ENCODE measurements at places on chromosomes 3 and 15. TPM values are rescaled to one million over a fixed set of nuclear protein-coding genes. Genes with fewer than 3 reads are reported as not detected.

The SLC24A5 gene
- not detected for total RNA-seq

The GP5 gene
- 0.09 TPM for total RNA-seq

The ATG7 gene
- 28.5 TPM for total RNA-seq

The GXYLT2 gene
- total RNA-seq, result 0.82 TPM

The ISLR2 gene
- 10.9 TPM for total RNA-seq

The GNB4 gene
- total RNA-seq, result 36.7 TPM

The CCDC54 gene
- total RNA-seq, result not detected

The GHRL gene
- total RNA-seq, result 0.35 TPM

DNA sequence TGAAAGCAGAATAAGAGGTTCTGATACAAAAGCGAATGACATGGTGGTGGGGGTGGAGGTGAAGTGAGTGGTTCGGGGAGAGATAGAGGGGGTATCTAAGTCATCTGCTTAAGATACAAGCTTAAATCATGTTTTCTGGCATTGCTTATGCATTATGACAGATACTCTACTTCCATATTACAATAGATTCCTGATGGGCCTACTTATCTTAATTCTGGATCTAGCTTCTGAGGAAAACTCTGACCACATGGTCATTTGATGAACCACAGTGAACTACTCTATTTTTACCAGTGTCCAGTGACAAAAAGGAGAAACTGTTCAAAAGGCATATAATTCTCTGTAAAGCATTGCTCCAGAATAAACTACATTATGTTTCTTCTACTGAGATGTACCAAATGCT lies 673.7 kb upstream of the CCDC54 start:
- no peaks in the 10 kb centered on the region for H3K36me3 ChIP-seq
- no peaks in the 10 kb centered on the region for H3K27me3 ChIP-seq

- H3K4me1 ChIP-seq, result peaks cover 31% of the 10 kb centered on the region
- H3K4me3 ChIP-seq, result no peak overlapping the region
- H3K36me3 ChIP-seq, result no peaks in the 10 kb centered on the region
- no peak overlapping the region for H3K27ac ChIP-seq
- H3K27me3 ChIP-seq, result peaks cover 17% of the 10 kb centered on the region
- no peak for DNase-seq
Observed at GRCh38 chr15:69583626-69584025, 131.0 kb downstream of the RPLP1 start.

GRCh38 chr15:38231436-38231835 lies 21.2 kb upstream of the SPRED1 start:
- no peak for DNase-seq
- no peaks in the 10 kb centered on the region for H3K27me3 ChIP-seq
- no peak overlapping the region for H3K4me3 ChIP-seq
- peaks cover 40% of the 10 kb centered on the region for H3K4me1 ChIP-seq

GRCh38 chr3:190192087-190192486 lies 71.4 kb upstream of the P3H2 start:
- H3K27me3 ChIP-seq, result no peaks in the 10 kb centered on the region
- H3K27ac ChIP-seq, result no peak overlapping the region
- DNase-seq, result no peak

DNA sequence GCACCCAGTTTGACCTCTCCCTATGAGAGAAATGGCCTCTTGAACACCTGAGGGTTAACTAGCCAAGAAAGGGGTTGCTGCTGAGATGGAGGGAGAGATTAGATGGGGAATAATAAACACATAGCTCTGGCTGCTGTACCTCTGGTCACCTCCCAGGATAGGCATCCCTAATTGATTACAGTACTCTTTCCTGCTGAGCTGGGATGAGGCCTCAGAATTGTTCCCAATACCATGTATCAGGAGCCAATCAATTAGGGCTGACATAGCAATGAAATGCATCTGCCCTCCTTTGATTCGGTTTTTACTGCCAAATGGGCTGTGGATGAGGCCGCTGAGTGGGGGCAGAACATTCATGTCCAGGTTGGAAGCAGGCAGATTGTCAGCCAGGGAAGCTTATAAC lies 339.4 kb upstream of the SLCO3A1 start:
- H3K27me3 ChIP-seq, result no peaks in the 10 kb centered on the region
- H3K36me3 ChIP-seq, result no peaks in the 10 kb centered on the region
- H3K4me3 ChIP-seq, result no peak overlapping the region
- peaks cover 9% of the 10 kb centered on the region for H3K4me1 ChIP-seq
- no peak overlapping the region for H3K27ac ChIP-seq
- no peak for DNase-seq

DNA sequence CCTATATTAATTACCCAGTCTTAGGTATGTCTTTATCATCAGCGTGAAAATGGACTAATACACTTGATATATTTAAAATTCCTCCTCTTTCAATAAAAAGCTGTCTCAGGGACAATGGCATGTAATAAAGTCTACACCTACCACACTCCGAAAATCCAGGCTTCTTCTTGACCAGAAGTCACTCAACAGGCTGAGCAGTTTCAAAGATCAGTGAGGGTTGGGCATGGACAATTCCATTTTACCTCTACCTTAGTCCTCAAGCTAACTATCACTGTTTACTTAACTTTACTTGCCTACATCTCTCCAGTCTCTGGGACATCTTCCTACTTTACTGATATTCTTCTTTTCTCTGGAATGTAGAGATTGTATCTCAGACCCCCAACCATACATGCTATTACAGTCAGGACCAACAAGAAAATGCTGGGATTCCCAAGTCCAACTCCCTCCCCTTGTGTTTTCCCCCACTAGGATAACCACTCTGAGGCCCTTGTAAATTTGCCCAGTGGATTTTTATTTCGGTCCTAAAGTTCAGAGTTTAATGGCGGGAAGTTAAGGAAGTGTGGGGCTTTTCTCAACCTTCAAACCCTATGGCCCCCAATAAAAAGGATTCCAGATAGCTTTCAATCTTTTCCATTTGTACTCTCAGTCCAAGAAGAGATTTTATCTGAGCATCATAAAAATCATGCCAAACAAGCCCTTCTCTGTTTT lies 137.1 kb upstream of the TSC22D2 start:
- no peaks in the 10 kb centered on the region for H3K27me3 ChIP-seq
- H3K4me3 ChIP-seq, result no peak overlapping the region
- H3K27ac ChIP-seq, result no peak overlapping the region
- peaks cover 13% of the 10 kb centered on the region for H3K4me1 ChIP-seq

- H3K36me3 ChIP-seq, result no peaks in the 10 kb centered on the region
- no peak overlapping the region for H3K4me3 ChIP-seq
- no peaks in the 10 kb centered on the region for H3K27me3 ChIP-seq
- peaks cover 3% of the 10 kb centered on the region for H3K4me1 ChIP-seq
- no peak for DNase-seq
Observed at GRCh38 chr3:145893331-145893730, 267.7 kb downstream of the PLOD2 start.

DNA sequence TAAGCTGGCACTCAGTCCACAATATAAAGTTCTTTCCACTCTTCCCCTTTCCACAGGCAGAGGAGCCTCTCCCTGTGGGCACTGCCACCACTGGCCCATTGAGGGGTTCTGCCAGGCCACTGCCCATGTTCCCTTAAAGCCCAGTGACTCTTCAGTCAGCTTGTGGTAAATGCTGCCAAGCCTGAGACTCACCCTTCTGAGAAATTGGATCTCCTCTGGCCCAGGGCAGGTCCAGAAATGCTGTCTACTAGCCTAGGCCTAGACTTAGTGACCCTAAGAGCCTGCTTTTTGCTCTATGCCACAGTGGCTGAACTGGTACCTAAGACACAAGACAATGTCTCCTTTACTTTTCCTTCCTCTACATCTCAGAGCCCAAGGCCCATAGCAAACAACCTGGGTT lies 295.8 kb downstream of the RBMS3 start:
- H3K4me1 ChIP-seq, result peaks cover 7% of the 10 kb centered on the region
- H3K27me3 ChIP-seq, result no peaks in the 10 kb centered on the region
- DNase-seq, result no peak
- H3K27ac ChIP-seq, result peak overlapping the region; percentile 13

GRCh38 chr3:147422196-147422595 lies 13.0 kb downstream of the ZIC1 start:
- H3K4me3 ChIP-seq, result peak overlapping the region; percentile 85
- no peaks in the 10 kb centered on the region for H3K36me3 ChIP-seq
- peaks cover 44% of the 10 kb centered on the region for H3K4me1 ChIP-seq
- peaks cover 96% of the 10 kb centered on the region for H3K27me3 ChIP-seq

- peaks cover 10% of the 10 kb centered on the region for H3K4me1 ChIP-seq
- no peak for DNase-seq
- H3K4me3 ChIP-seq, result no peak overlapping the region
- peaks cover 23% of the 10 kb centered on the region for H3K36me3 ChIP-seq
Observed at GRCh38 chr15:40006003-40006402, 33.0 kb downstream of the SRP14 start.

GRCh38 chr3:123618768-123619484 lies 34.1 kb upstream of the HACD2 start:
- peaks cover 3% of the 10 kb centered on the region for H3K36me3 ChIP-seq
- H3K4me3 ChIP-seq, result no peak overlapping the region
- no peaks in the 10 kb centered on the region for H3K27me3 ChIP-seq
- H3K4me1 ChIP-seq, result peaks cover 19% of the 10 kb centered on the region
- peak overlapping the region; percentile 71 for H3K27ac ChIP-seq

- H3K36me3 ChIP-seq, result peaks cover 6% of the 10 kb centered on the region
- H3K27me3 ChIP-seq, result peaks cover 3% of the 10 kb centered on the region
- H3K4me1 ChIP-seq, result no peaks in the 10 kb centered on the region
- no peak overlapping the region for H3K4me3 ChIP-seq
- no peak overlapping the region for H3K27ac ChIP-seq
- no peak for DNase-seq
Observed at GRCh38 chr3:45020534-45020933, 5.6 kb upstream of the CLEC3B start.

GRCh38 chr15:43219929-43220928 lies 589 bp downstream of the EPB42 start:
- DNase-seq, result no peak
- H3K27ac ChIP-seq, result no peak overlapping the region
- H3K36me3 ChIP-seq, result no peaks in the 10 kb centered on the region
- no peaks in the 10 kb centered on the region for H3K27me3 ChIP-seq
- H3K4me3 ChIP-seq, result no peak overlapping the region
- H3K4me1 ChIP-seq, result peaks cover 5% of the 10 kb centered on the region

DNA sequence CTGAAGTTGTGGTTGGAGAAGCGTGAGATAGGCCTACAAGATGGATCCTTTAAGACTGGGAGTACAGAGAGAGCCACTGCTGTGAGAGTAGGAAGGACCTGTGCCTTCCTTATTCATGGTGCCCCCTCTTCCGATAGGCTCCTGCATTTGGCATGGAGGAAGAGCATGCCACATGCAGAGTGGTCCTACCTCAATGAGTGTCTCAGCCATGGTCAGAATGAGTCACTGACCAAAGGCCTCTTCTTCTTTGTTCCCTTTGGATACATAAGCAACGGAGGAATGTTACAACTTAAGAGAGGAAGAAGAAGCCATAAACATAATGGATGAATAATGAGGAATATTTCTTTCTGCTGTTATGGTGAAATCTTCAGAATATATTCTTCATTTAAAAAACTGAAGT lies 681.2 kb upstream of the GRM7 start:
- no peak overlapping the region for H3K27ac ChIP-seq
- H3K36me3 ChIP-seq, result no peaks in the 10 kb centered on the region
- H3K27me3 ChIP-seq, result no peaks in the 10 kb centered on the region
- DNase-seq, result no peak
- no peak overlapping the region for H3K4me3 ChIP-seq

DNA sequence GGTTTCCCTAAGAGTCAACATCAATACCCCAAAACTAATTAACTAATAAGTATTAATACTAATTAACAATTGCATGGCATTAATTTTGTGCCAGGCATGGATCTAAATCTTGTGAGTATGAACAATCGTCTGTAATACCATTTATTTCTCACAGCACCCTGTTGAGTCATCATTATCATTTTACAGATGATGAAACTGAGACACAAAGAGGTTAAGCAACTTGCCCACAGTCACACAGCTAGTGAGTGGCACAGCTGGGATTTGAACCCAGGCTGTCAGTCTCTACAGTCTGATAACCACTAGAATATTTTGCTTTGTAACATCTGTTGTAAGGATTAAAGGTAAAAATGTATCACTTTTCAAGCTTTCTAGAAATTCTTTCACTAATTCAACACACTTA lies 423.4 kb upstream of the WNT5A start:
- no peak overlapping the region for H3K4me3 ChIP-seq
- DNase-seq, result no peak
- H3K4me1 ChIP-seq, result peaks cover 17% of the 10 kb centered on the region
- H3K36me3 ChIP-seq, result no peaks in the 10 kb centered on the region

DNA sequence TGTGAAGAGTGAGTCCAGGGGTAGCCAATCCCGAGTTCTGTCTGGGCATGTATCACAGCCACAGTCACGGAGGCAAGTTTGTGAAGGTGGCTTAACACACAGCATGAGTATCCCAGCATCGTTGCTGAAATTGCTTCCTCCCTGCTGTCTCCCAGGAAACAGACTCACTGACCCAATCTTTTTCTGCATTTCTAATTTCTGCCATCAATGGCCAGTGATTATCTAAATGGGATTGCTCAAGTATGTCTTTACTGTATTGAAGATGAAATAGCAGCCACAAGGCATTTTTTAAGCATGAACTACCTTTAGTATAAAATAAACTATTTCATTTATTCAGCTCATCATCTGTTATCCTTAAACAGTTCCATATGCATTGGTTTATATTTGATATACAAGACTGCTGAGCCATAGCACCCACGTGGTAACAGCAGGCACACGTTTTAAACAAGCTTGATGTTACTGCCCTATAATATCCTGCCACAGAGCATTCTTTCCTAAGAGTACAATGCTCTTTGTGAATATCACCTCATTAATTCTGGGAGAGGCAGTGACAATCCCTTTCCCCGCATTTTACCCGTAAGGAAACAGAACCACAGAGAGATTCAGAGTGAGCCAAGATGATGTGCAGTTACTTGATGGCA lies 276.6 kb upstream of the THBS1 start:
- no peak overlapping the region for H3K4me3 ChIP-seq
- no peak overlapping the region for H3K27ac ChIP-seq
- H3K36me3 ChIP-seq, result peaks cover 4% of the 10 kb centered on the region
- no peak for DNase-seq
- peaks cover 5% of the 10 kb centered on the region for H3K4me1 ChIP-seq

DNA sequence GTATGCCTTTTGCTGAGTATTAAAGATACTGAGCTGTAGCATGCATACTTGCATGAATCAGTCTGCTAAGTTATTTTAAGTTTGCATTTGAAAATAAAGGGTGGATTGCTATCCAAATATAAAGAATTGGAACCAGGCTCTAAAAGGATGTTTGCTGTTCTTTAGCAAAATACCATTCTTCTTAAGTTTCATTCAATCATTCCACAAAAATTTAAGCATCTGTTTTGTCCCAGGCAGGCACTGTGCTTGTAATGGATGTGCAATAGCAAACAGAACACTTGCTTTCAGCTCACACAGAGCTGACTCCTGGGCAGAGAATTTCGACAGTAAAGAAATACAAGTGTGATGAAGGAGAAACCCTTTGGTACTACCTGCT lies 151.1 kb downstream of the PGPEP1L start:
- H3K36me3 ChIP-seq, result no peaks in the 10 kb centered on the region
- H3K4me1 ChIP-seq, result peaks cover 65% of the 10 kb centered on the region
- no peak for DNase-seq
- no peak overlapping the region for H3K27ac ChIP-seq

DNA sequence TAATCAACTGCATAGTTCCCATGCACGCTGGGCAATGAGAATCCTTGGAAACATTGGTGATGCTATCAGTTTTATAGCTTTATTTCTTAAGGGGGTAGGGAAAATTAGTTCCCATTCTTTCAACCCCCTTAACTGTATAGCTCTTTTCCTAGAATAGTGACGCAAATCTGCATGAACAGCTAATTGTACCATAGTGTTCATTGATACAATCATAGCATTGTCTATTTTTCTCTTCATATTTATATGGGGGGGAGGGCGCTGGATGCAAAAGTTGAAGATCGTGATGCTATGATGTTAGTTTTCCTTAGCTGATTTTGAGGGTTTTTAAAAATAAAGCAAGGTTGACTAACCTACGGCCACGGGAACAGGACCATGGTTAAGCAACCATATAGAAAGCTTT lies 32.4 kb upstream of the SAMMSON start:
- no peaks in the 10 kb centered on the region for H3K27me3 ChIP-seq
- H3K27ac ChIP-seq, result no peak overlapping the region
- peaks cover under 1% of the 10 kb centered on the region for H3K4me1 ChIP-seq
- no peak overlapping the region for H3K4me3 ChIP-seq
- no peak for DNase-seq
